ENCODE measurements at places on chromosomes 16 and 17. TPM values are rescaled to one million over a fixed set of nuclear protein-coding genes. Genes with fewer than 3 reads are reported as not detected.

The KRT12 gene
- not detected for total RNA-seq

The PLA2G10 gene
- 18.6 TPM for total RNA-seq

The C16orf92 gene
- not detected for total RNA-seq

The VAT1L gene
- 0.39 TPM for total RNA-seq

The SMIM22 gene
- 28.6 TPM for total RNA-seq

The ACSM2A gene
- total RNA-seq, result not detected

The TAT gene
- total RNA-seq, result not detected

DNA sequence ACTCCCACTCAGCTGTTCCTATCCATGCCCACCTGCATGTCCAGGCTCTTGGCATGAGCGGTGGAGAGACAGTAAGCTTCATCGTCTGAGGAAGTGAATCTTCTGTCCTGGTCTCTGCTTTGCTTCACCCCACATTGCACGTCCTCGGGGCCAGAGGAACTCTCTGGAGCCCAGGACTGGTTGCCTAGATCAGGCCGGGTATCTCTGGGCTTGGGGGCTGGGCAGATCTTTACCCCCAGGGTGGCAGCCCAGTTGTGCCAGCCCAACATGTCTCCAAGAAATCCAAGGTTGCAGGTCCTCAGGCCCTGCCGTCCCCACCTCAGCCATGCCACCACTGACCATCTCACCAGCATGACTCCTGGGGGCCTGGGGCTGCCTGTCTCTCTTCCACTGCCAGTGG lies 58.3 kb downstream of the BEAN1 start:
- no peak overlapping the region for H3K4me3 ChIP-seq
- DNase-seq, result no peak
- H3K4me1 ChIP-seq, result peaks cover 9% of the 10 kb centered on the region
- H3K27me3 ChIP-seq, result no peaks in the 10 kb centered on the region

GRCh38 chr17:41548844-41549595 lies 20.9 kb upstream of the KRT19 start:
- peak; percentile 88 for DNase-seq
- H3K36me3 ChIP-seq, result no peaks in the 10 kb centered on the region
- H3K4me3 ChIP-seq, result no peak overlapping the region
- peaks cover 17% of the 10 kb centered on the region for H3K27me3 ChIP-seq

- H3K36me3 ChIP-seq, result no peaks in the 10 kb centered on the region
- no peak overlapping the region for H3K4me3 ChIP-seq
These were observed 79.0 kb downstream of the RPA1 start for GRCh38 chr17:1908699-1909309.

- no peak for DNase-seq
- no peaks in the 10 kb centered on the region for H3K36me3 ChIP-seq
- peaks cover 40% of the 10 kb centered on the region for H3K27me3 ChIP-seq
- no peak overlapping the region for H3K4me3 ChIP-seq
These were observed 52.0 kb downstream of the SREBF1 start for GRCh38 chr17:17784657-17785267.

- H3K27ac ChIP-seq, result peak overlapping the region; percentile 28
- no peaks in the 10 kb centered on the region for H3K36me3 ChIP-seq
- H3K4me1 ChIP-seq, result peaks cover 68% of the 10 kb centered on the region
- H3K27me3 ChIP-seq, result no peaks in the 10 kb centered on the region
These were observed 16.1 kb downstream of the NAA60 start for GRCh38 chr16:3459401-3460090.

- H3K4me3 ChIP-seq, result no peak overlapping the region
- DNase-seq, result no peak
- H3K27ac ChIP-seq, result no peak overlapping the region
- H3K36me3 ChIP-seq, result no peaks in the 10 kb centered on the region
- H3K4me1 ChIP-seq, result peaks cover 18% of the 10 kb centered on the region
These were observed 178.5 kb upstream of the CIBAR2 start for GRCh38 chr16:85290626-85291301.

- no peak overlapping the region for H3K27ac ChIP-seq
- H3K27me3 ChIP-seq, result no peaks in the 10 kb centered on the region
- DNase-seq, result no peak
- no peaks in the 10 kb centered on the region for H3K36me3 ChIP-seq
These were observed 20.9 kb downstream of the IRX3 start for GRCh38 chr16:54265575-54266107.

DNA sequence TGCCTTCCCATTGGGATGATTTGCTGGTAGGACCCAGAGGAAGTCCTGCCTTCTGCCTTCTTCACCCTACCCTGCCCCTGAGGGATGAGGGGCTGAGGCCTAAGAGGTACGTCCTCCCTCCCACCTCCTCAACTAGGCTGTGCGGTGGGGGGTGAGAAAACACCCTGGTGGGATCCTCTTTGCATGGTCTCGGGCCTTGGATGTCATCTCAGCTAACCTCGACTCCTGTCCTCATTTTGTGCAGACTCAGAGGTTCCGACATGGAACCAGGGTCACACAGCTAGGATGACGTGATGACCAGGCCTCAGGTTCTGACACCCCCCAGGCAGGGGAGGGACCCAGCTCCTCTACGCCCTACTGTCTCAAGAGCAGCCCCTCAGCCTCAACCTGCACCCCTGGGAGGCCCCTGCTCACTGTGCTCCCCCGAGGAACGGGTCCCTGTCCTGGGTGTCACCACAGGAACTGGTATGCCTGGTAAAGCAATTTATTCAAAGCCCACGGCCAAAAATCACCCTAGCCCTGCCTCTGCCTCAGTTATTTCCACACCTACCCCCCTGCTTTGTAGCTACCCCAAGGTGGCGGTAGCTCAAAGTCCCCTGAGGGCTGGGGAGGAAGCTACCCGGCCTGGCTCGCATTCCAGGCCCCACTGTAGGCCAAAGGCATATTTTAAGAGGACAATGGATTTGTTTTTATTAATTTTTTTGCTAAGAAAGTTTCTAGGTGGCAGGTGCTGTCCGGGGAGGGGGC lies 17.5 kb downstream of the UNC13D start:
- no peak for DNase-seq
- H3K4me1 ChIP-seq, result peaks cover 8% of the 10 kb centered on the region
- H3K27me3 ChIP-seq, result no peaks in the 10 kb centered on the region
